Fibroblast of mammary gland (primary cell): ENCODE measurements at places on chromosomes 4 and X.

DNA sequence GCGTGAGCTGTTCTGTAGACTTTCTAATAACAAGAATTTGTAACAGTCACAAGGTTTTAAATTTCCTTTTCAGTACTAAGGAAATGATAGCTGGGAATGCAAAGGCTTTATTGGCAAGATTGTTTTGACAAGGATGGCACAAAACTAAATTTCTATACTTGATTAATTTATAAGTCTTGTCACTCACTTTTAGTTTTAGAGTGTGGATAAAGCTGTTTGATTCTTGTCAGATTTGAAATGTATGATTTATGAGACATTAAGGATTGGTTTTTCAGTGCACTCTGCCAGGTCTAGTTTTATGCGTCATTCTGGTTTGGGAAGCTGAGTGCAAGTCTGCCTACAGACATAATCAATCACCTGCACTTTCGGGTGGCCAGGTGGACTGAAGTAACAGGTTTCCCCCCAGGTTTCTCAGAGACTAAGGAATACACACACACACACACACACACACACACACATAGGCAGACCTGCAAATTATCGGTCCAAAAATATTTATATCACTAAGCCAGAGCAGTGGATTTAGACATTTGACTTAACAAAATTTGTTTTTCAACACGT is 9.3 kb downstream of the FHL1 start:
- DNase-seq, result no peak

DNA sequence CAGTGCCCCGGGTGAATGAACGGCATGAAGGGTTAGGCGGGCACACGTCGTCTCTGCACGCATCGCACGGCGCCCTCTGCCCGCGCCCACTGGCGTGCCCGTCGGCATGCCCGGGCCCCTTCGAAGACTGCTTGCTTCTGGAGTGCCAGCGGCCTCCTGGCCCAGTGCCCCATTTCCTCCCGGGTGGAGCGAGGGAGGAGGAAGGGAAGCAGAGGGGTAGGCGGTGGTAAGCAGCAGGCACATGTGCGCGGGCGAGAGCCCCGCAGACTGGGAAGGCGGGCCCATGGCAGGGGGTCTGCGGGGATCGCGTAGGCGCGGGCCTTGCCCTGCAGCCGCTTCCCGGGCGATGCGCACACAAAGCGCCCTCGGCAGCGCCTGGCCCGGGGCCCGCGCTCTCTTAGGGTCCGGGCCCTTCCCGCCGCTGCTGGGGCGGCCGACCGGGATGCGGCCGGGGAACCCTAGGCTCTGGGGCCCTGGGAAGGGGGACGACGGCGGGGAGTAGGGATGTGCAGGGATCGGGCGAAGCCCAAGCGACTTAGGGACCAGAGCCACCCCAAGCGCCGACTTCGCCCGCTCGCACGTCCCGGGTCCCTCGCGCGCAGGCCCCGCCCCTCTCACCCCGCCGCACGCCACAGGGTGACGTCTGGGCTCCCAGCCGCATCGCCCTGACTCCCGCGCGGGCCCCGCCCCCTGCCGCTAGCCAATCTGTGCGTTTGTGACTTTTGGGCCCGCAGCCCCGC is 866 bp upstream of the EMD start:
- peak; percentile 48 for DNase-seq

DNA sequence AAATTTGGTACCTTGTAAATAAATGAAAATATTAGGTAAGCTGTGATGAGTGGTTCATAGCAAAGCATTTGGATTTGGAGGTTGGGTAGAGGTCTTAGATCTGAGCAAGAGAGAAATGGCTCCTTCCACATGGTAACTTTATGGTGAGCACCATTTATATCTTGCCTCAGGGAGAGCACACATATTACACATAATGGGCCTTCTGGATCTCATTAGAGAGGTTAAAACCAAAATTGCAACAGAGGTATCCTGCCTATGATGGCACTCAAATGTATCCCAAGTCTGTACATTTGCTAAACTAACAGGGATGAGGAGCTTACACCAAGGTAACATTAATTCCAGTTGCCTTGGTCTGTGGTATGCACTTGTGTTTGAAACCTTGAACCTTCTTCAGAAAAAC is 87.1 kb upstream of the PUDP start:
- peak; percentile 5 for DNase-seq

- no peak for DNase-seq
These were observed 7.9 kb downstream of the VEGFC start for GRCh38 chr4:176784816-176785215.

DNA sequence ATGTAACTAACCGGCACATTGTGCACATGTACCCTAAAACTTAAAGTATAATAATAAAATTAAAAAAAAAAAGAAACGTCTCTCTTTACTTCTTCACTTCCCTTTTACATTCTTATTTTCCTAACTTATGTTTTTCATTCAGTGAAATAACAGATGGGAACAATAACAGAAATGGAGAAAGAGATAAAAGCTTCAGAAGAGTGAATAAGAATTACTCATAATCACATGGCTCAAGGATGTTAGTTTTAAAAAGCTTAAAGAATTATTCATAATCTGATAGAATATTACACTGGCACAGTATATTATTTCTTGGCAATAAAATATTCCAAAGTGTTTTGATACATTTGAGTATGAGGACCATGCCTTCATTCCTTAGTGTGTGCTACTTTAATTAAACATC is 175.6 kb downstream of the COL25A1 start:
- DNase-seq, result peak; percentile 15

GRCh38 chrX:20212486-20213089 is 54.1 kb downstream of the RPS6KA3 start:
- DNase-seq, result no peak
